Stimulated activated naive CD4-positive, alpha-beta T cell (primary cell): ENCODE measurements at places on chromosomes 5 and 9.

- DNase-seq = no peak
These were observed 214.4 kb downstream of the SEMA6A start for GRCh38 chr5:116360008-116360853.

DNA sequence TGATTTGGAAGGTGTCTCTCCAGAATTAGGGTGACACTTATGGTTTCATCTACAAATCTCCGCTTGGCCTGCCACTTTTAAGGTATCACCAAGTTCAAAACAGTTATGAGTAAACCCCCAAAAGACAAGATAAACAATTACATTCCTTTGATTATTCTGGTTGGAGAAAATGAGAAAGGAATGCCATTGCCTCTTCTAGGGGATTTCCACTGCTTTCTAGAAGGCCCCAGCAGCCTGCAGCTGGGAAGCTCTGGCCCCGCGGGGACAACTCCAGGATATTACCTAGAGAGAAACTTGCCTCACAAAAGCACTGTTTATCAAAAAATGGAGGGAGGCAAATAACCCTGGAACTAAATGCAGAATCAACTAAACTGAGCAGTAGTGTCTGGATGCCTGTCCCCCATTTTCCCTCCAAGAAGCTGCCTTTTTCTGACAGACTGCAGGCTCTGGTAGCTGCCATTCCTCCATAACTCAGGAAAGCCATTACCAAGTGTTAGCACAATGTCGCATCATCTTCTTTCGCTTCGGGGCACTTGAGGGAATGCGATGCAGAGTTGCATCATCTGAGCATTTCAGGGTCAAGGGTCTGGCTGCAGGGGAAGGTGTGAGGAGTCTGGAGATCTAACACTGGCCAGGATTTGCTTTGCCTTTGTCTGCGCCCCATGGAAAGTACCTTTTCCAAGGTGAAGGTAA lies 71.5 kb upstream of the PLPP6 start:
- DNase-seq = no peak

DNA sequence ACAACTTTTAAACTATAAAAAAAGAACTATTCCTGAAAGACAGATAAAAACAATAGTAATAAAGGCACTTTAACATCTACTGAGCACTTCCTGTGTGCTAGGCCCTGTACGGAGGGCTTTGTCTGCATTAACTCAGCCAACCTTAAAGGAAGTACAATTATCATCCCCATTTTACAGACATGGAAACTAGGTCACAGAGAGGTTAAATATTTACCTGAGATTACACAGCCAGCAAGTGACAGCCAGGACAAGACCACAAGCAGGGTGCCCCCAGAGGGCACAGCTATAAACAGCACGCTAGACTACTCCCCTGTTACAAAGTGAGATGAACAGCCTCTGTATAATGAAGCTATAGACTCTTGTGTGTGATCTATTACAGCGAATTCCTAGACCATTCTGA lies 25.5 kb downstream of the DDX31 start:
- no peak for DNase-seq

DNA sequence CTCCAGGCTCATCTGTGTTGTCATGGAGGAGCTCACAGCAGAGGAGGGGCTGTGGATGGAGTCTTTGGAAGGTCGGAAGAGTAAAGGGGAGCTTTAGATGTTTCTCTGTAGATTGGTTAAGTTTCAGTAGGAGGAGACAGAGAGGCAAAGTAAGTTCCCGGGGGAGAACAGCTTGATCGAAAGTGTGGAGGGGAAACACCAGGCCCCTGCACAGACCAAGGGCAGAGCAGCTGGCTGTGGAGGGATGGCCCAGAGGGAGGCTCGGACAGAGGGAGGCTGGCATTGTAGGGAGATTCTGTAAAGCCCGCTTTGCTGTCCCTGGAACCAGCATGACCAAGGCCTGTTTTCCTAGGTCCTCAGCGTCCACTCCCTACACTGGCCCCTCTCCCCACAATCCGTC lies 5.3 kb upstream of the OR2V2 start:
- DNase-seq = no peak

DNA sequence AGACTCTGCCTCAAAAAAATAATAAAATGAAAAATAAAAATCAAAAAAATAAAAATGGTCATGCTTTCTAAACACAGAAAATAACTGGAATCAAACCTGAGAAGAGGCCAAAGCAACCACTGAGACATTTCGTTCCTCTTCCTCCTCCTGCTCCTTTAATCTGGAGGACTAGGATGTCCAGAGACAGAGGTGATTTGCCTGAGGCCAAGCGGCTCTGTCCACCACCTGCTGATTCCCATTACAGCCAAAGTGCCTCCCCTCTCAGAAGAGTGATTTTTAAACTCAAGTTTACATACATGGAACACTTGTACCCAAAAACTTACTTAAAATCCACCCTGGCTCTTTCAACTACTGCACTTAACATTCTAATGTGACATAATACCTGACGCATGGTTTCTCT lies 65.6 kb downstream of the TLE1 start:
- DNase-seq = no peak

GRCh38 chr5:2455878-2456277 lies 295.6 kb downstream of the IRX2 start:
- no peak for DNase-seq

GRCh38 chr5:67019065-67019845 lies 177.3 kb downstream of the CD180 start:
- no peak for DNase-seq

GRCh38 chr5:144467792-144468191 lies 297.1 kb downstream of the KCTD16 start:
- DNase-seq = no peak

DNA sequence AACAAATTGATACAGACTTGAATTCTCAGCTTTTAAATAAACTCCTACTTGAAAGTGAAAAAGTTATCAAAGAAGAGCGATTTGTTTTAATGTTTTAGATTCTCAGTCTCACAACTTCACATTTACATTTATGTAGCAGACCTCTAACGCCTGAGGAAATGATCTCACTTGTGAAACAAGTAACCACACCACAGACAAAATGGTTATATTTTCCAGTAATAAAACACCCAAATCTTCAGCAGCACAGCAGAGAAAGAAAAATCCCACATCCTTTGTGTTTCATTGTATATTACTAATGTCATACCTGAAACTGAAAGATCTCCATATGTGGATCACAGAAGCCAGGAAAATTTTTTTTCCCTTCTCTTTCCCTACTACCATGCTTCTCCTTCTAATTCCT lies 29.8 kb upstream of the GZMA start:
- DNase-seq = peak; percentile 64

GRCh38 chr5:76199336-76200318 lies 116.4 kb downstream of the SV2C start:
- no peak for DNase-seq

DNA sequence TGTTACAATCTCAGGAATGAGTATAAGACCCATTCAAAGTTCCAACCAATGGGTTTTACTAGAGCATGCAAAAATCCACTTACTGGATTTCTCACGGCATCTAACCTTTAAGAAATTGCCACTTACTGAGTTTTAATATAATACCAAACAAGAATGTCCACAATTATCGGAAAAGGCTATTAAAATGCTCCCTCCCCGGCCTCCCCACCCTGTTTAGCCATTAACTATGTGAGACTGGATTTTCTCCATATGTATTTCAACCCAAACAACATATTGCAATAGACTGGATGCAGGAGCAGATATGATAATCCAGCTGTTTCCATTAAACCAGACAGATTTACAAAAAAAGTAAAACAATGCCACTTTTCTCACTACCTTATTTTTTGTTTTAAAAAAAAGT lies 4.1 kb downstream of the AGTPBP1 start:
- DNase-seq = no peak

DNA sequence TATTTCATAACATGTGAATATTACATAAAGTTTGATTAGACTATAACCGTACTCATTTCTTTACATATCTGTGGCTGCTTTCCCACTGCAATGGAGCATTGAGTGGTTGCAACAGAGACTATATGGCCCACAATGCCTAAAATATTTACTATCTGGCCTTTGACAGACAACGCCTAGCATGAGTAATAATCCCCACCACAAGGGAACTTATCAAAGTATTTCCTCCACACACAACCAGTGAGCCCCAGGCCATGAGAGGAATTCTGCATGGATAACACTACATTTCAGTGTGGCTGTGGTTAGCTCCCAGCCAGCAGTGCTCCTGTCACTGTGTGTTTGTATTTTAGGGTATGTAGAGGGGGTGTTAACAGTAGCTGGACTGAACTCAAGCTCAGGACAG lies 54.8 kb downstream of the FAM81B start:
- DNase-seq = no peak

GRCh38 chr5:69043655-69043996 lies 50.2 kb upstream of the SLC30A5 start:
- DNase-seq = no peak

GRCh38 chr5:73137563-73138530 lies 17.5 kb downstream of the TMEM171 start:
- no peak for DNase-seq

- DNase-seq = no peak
These were observed 409.3 kb upstream of the CLINT1 start for GRCh38 chr5:158268286-158268685.

- no peak for DNase-seq
These were observed 10.4 kb downstream of the SWI5 start for GRCh38 chr9:128286440-128286839.

GRCh38 chr5:77200663-77201062 lies 9.8 kb upstream of the PDE8B start:
- DNase-seq = no peak

DNA sequence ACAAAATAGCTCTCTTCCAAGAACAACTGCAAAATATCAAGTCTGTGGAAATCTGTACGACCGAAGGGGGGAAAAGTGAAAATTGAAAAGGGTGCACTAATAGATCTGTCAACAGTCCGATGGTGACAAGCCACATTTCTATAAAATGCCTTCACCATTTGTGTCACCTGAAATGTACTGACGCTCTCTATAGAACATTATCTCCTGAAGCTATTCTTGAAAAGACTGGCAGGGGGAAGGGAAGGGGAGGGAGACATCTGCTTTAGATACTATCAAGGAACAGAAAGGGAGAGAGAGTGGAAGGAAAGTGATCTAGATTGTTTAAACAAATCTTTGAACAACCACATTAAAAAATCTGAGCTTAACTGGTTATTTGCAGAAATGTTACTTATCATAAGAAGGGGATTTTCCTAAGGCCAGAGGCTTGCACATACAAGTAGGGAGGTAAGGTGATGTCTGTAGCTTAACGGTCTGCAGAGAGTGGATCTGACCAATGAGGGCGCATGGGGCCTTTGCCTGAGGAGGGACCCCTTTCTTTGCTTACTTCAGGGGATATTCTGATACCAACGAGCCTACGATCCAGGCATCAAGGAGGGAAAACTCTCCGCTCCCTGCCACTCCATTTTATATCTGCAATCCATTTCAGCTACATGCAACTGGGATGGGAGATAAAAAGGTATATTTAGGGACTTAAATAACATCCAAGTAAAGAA lies 92.1 kb downstream of the CRB2 start:
- no peak for DNase-seq

GRCh38 chr5:124790895-124791732 lies 44.7 kb upstream of the ZNF608 start:
- DNase-seq = no peak

DNA sequence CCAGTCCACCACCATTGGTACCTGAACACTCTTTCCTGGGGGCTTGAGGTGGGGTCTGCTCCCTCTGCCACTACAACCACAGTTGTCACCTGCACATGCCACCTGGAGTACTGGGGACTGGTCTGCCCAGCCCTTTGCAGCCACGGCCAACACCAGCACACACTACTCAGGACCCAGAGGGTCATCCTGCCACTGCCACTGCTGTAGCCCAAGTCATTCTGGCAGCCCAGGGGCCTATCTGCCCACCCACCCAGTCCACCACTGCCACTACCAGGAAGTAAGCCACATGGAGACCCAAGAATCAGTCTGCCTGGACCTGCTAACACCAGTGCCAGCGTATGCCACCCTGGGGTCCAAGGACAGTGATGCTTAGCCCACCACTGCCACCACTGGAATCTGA lies 302.4 kb upstream of the TRPC7 start:
- DNase-seq = no peak

GRCh38 chr9:111926421-111926875 lies 29.8 kb downstream of the UGCG start:
- DNase-seq = peak; percentile 85

- DNase-seq = no peak
These were observed 385.9 kb downstream of the RASEF start for GRCh38 chr9:82677086-82677485.

GRCh38 chr5:98282521-98282920 lies 490.9 kb upstream of the RGMB start:
- DNase-seq = no peak

GRCh38 chr9:114362394-114362793 lies 25.4 kb downstream of the AKNA start:
- no peak for DNase-seq

- no peak for DNase-seq
These were observed 159.0 kb downstream of the COL23A1 start for GRCh38 chr5:178431063-178431781.

DNA sequence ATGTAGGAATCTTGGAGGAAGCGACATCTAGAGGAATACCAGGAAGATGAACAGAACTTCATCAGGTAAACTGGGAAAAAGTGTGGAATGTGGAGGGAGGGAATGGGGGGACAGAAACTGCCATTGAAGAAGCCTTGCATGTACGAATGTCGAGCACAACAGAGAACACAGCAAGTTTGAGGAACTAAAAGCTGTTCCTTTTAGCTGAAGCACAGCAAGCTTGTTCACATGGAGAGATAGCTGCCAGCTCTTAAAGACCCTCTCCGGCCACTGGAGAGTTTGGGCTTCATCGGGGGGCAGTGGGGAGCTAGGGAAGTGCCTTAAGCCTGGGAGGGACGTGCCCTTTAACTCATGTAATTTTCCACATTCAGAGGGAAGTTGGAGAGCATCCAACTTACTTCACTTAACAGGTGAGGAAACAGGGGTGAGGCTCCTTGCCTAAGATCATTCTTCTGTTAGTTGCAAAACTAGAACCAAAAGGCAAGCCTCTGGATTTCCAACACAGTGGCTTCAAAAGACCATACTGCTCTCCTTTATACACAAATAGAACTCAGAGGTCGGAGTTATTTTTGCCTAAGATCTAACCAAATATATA lies 2.3 kb upstream of the CYFIP2 start:
- DNase-seq = no peak
